Neural progenitor cell (in vitro differentiated cells): ENCODE measurements at places on chromosomes 16 and 17.

- DNase-seq: no peak
Observed at GRCh38 chr16:73389085-73389484, 341.2 kb upstream of the ZFHX3 start.

DNA sequence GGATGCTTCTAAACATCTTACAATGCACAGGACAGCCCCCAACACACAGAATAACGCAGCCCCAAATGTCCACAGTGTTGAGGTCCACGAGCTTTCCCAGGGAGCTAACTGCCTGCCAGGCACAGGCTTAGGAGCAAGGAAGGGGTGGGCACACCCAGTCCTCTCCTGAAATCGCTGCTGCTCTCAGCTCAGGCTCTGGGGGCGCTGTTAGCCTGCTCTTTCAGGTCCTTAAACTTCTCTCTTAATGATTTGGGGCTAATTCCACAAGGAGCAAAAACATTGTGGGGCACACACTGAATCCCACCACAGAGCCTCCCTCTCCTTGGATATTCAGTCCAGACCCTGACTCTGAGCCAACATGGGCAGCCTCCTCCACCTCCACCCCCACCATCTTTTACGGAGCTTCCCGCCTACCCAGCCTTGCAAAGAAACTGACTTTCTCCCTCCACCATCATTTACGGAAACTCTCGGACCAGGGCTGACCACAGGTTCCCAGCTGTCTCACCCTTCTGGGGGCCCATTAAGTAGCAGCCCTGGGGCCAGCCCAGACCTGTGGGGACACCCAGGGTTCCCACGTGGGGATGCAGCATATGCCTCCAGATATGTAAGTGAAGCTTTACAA, 1.1 kb downstream of the CD300H start:
- DNase-seq: peak; percentile 72

DNA sequence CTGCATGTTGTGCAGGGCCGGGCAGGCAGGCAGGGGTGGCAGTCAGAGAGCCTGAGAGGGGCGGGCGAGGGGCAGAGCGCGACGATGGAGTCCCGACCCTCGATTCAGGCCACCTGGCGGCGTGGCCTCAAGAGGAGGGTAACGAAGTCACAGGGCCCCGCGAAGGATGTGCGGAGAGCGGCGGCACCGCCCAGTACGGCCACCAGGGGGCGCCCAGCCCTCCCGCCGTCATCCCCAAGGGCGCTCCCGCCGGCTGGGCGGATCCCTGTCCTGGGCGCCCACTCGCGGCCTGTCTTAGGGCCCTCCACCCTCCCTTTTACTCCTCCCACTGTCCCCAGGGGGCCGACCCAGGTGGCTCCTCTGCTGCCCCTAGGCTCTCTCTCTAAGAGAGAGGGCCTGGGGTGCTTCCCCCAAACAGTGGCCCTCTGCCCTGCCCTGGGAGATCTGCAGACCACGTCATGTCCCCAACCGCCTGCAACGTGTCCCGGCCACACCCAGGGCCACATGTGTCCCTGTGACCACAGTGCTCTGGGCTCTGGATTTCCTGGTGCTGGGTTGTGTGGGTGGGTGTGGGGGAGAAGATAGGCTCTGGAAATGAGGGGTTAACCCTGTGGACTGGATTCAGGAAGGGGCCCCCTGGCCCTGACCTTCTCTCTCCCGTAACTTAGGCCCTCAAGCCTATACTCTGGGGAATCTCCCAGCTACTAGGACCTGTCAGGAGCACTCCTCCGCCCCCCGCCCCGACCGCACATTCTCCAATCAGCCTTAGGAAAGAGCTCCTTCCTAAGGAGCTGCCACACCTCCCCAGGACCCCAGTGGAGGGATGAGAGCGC, 5.9 kb downstream of the DPEP2 start:
- peak; percentile 84 for DNase-seq

GRCh38 chr16:21060027-21060510, 90.6 kb downstream of the DNAH3 start:
- DNase-seq: no peak

- DNase-seq: no peak
Observed at GRCh38 chr17:41678411-41678906, 10.2 kb upstream of the EIF1 start.

DNA sequence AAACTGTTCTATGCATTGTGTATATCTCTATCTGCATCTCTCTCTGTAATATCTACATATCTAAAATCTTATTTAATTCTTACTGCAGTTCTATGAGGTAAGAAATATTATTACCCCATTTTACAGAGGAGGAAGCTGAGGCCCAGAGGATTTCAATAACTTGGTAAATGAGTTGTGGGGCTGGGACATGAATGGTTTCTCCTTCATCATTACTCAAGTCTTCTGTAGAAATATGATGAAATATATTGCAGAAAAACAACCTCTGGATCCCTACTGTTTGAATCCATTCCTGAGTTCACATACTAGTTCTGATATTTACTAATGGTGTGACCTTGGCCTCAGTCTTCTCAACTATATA, 45.5 kb upstream of the NLK start:
- no peak for DNase-seq

DNA sequence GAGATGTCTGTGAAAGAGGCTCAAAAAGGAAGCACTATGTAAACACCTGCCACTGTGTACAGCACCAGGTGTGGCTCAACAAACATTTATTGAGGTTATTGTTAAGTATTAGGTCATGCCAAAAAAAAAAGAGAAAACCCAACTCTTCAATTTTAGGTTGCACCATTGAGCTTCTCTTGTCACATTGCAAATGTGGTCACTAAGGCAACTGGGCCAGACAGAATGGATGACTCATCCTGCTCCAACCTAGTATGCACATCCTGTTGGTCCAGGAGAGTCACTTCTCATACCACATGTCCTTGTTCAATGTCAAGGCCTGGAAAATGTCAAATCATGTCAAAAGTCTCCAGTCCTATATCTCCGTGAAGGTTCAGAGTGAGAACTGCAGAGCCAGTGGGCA, 25.0 kb downstream of the HOXB1 start:
- DNase-seq: no peak

DNA sequence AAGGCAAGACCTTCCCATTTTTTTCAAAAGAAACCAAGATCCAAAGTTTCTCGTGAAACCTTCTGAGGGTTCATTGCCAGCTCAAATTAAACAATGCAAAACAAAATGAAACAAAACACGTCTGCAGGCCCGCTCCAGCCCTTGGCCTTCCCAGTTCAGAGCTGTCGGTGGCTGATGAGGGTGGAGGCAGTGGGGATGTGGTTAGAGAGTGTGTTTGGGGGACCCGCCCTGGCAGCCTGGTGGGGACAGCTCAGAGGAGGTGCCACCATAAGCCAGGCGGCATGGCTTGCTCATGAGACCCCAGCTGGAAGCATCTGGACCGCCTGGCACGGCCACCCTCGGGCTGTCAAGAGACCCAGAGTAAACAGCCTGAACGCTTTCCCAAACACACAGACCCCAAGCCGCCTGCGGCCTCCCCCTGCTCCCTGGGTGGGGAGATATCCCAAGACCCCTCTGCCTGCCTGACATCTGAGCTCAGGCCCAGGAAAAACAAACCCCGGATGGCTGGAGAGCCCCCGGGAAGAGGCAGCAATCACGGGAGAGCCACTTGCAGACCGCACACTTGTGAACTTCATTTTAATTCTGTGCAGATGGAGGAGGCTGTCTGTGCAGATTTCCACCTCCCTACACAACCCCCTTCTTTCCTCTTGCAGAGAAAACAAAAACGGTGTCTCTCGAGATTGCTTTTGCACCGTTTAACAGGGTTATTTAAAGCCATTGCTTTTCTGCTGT, 35.4 kb upstream of the LITAF start:
- no peak for DNase-seq

GRCh38 chr17:82241183-82241925, 12.5 kb downstream of the SLC16A3 start:
- no peak for DNase-seq

GRCh38 chr16:52618753-52619497, 72.0 kb upstream of the TOX3 start:
- DNase-seq: no peak

- DNase-seq: no peak
Observed at GRCh38 chr16:66161942-66162341, 204.5 kb upstream of the CDH5 start.

GRCh38 chr16:63652091-63652490, 1469.8 kb downstream of the CDH11 start:
- DNase-seq: peak; percentile 7

DNA sequence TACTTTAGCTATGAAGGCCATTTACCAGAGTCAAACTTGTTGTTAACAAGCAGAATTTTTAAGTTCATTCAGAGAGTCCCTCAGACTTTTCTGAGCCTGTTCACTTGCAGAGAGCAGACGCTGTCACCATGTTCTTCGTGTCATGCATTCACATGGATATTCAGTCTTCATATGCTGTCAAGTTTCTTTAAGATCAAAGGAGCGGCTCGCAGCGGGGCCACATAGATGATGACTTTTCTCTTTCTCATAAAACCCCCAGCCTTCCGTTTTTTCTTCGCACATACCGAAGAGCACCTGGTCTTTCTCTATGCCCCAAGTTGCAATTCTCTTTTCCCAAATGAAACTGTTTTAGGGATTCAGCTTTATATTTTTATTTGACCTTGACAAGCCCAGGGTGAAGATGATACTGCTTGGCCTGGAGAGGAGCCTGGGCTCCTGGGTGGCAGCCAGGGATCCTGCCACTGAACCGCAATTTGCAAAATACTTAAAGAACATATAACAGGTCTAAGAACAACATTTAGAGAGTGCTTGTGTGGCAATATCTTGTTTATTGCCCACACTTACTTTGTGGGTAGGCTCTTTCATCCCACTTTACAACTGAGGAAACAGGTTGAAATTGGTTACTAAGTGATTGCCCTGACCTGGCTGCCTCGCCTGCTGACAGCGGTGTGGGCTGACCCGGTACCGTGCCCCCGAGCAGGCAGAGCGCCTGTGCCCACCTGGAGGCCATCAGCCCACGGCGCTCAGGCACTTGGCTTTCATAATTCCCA, 22.9 kb downstream of the SEC14L1 start:
- DNase-seq: no peak
